ENCODE measurements at places on chromosomes 5 and 9.

DNA sequence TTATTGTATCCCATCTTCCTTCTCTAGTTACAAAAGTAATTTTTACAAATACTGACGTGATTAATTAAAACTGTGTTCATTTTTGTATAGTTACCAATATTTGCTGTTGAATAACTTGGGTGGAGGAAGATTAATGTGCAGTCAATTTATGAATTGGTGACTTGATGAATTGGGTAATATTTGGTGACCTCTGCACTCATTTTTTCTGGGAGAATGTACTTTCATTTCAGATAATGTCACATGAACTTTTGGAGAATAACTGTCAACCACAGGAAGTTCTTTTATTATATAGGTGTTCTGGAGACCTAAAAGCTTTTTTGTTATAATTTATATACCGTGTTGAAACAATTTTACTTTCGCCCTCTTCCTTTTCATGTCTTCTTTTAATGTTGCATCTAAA lies 26.4 kb upstream of the FKTN start:
- no peaks in the 10 kb centered on the region for H3K36me3 ChIP-seq
- no peak overlapping the region for H3K27ac ChIP-seq

DNA sequence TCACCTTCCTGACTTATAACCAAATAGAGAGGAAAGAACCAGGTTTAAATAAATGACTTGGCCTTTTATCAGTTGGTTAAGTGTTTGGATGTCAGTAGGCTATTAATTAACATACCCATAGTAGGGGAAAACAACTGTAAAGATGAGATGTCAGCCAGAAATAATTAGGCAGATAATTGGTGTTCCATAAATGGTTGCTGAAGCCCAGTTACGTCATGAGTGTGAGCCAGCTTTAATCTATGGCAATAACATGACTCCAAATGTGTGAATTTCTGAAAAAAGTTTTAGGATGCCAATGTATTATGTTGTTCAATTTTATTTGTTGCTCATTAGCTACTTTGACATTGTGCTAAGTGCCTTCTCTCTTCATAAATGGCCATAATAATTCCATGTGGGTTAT lies 180.5 kb downstream of the FBXL7 start:
- H3K27me3 ChIP-seq = no peaks in the 10 kb centered on the region
- no peak for DNase-seq
- H3K4me3 ChIP-seq = no peak overlapping the region
- H3K27ac ChIP-seq = no peak overlapping the region

DNA sequence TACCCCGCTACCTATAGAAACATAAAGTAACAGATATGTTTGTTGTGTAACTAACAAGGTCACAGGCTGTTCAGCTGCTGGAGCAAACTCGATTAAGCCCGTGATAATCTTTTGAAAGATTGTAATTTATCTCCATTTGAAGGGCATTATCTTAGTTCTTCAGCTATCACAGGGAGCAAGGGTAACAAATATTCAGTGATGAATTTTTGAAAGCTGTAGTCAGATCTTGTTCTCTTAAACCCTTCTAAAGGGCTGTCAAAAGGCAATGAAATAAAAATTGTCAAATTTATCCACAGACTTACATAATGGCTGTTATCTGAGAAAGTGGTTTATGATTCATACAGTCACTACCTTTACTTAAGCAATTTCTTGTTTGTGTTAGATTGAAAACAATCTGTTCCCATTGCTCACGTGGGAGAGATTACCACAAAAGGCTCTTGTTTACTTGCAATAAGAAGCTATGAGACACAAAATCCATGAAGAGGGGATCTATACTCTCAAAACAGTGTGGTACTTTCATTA lies 78.3 kb upstream of the ZNF608 start:
- H3K4me1 ChIP-seq = 0 out of 2 replicates have a peak, but pooled peaks cover 2% of the 10 kb centered on the region
- no peak overlapping the region for H3K4me3 ChIP-seq
- peak; percentile 85 for DNase-seq
- H3K36me3 ChIP-seq = no peaks in the 10 kb centered on the region

- H3K36me3 ChIP-seq = no peaks in the 10 kb centered on the region
- H3K27me3 ChIP-seq = no peaks in the 10 kb centered on the region
- no peak for DNase-seq
- H3K4me1 ChIP-seq = no peaks in the 10 kb centered on the region
- H3K27ac ChIP-seq = no peak overlapping the region
Measured at GRCh38 chr5:118314931-118315330, 673.4 kb downstream of the DTWD2 start.

GRCh38 chr5:463301-463700 lies 20.3 kb downstream of the EXOC3 start:
- no peaks in the 10 kb centered on the region for H3K27me3 ChIP-seq
- DNase-seq = no peak
- H3K4me1 ChIP-seq = peaks cover 2% of the 10 kb centered on the region
- no peak overlapping the region for H3K27ac ChIP-seq
- H3K4me3 ChIP-seq = no peak overlapping the region
- peaks cover 67% of the 10 kb centered on the region for H3K36me3 ChIP-seq

DNA sequence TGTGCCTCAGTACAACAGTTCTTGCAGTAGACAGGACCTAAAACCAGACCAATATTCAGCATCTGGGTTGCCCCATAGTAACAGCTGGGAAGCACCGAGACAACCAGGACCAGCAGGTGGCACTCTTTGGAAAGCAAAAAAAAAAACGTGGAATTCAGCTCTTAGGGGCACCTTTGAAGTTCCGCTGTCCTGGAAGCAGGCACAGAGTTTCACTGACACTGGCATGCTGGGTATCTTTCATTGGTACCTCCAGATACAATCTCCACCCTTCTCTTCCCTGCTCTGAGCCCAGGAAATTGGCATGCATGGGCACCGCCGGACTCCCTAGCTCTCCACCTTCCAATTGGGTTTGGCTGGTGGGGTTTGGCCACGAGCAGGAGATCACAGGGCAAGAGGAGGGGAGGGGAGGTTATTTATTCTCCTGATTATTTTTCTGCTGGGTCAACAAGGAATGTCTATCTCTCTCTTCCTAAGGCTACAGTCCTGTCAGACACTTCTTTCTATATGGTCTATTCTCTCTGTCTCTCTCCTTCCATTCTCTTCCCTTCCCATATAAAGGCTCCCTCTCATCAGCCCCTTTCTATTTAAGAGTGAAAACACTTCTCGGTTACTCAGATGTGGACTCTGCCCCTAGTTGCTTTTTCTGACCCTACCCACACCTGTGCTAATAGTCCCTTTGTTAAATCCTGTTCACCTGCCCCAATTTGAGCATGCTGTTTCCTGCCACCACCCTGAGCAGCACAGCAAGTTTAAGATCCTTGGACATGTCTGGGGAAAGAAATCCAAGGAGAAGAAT lies 1.9 kb upstream of the IDNK start:
- no peaks in the 10 kb centered on the region for H3K27me3 ChIP-seq
- H3K36me3 ChIP-seq = no peaks in the 10 kb centered on the region
- no peak overlapping the region for H3K4me3 ChIP-seq
- peak; percentile 52 for DNase-seq

GRCh38 chr5:62306323-62306895 lies 403 bp downstream of the KIF2A start:
- no peaks in the 10 kb centered on the region for H3K27me3 ChIP-seq
- no peaks in the 10 kb centered on the region for H3K36me3 ChIP-seq
- H3K27ac ChIP-seq = peak overlapping the region; percentile 91
- no peak for DNase-seq
- H3K4me3 ChIP-seq = peak overlapping the region; percentile 98

GRCh38 chr5:73327908-73328455 lies 120.6 kb downstream of the FOXD1 start:
- no peaks in the 10 kb centered on the region for H3K36me3 ChIP-seq
- H3K27ac ChIP-seq = no peak overlapping the region
- H3K27me3 ChIP-seq = no peaks in the 10 kb centered on the region

- DNase-seq = no peak
- H3K27ac ChIP-seq = no peak overlapping the region
- H3K27me3 ChIP-seq = 0 out of 2 replicates have a peak, but pooled peaks cover 2% of the 10 kb centered on the region
- H3K4me3 ChIP-seq = no peak overlapping the region
Measured at GRCh38 chr9:77156646-77157371, 20.5 kb upstream of the VPS13A start.

- no peak overlapping the region for H3K27ac ChIP-seq
- no peaks in the 10 kb centered on the region for H3K36me3 ChIP-seq
- peaks cover 2% of the 10 kb centered on the region for H3K27me3 ChIP-seq
- H3K4me1 ChIP-seq = no peaks in the 10 kb centered on the region
Measured at GRCh38 chr5:157247267-157247666, 18.7 kb upstream of the CYFIP2 start.

DNA sequence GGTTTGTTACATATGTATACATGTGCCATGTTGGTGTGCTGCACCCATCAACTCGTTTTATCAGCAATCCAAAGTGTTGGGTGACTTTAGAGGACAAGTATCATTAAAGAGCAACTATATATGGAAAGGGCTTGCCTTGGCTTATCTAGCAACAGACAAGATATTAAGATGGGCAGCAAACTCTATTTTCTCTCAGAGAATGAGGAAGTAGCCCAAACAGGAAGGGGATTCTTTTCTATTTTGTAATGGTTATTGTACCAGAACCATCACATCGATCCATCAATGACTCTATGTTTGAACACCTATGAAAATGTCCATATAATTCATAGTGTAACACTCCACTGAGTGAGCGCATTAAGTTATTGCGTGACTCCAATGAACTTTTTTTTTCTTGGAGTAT lies 260.1 kb upstream of the SLC24A2 start:
- no peak overlapping the region for H3K4me3 ChIP-seq
- no peak for DNase-seq
- no peaks in the 10 kb centered on the region for H3K36me3 ChIP-seq
- H3K27me3 ChIP-seq = peaks cover 5% of the 10 kb centered on the region
- no peak overlapping the region for H3K27ac ChIP-seq

DNA sequence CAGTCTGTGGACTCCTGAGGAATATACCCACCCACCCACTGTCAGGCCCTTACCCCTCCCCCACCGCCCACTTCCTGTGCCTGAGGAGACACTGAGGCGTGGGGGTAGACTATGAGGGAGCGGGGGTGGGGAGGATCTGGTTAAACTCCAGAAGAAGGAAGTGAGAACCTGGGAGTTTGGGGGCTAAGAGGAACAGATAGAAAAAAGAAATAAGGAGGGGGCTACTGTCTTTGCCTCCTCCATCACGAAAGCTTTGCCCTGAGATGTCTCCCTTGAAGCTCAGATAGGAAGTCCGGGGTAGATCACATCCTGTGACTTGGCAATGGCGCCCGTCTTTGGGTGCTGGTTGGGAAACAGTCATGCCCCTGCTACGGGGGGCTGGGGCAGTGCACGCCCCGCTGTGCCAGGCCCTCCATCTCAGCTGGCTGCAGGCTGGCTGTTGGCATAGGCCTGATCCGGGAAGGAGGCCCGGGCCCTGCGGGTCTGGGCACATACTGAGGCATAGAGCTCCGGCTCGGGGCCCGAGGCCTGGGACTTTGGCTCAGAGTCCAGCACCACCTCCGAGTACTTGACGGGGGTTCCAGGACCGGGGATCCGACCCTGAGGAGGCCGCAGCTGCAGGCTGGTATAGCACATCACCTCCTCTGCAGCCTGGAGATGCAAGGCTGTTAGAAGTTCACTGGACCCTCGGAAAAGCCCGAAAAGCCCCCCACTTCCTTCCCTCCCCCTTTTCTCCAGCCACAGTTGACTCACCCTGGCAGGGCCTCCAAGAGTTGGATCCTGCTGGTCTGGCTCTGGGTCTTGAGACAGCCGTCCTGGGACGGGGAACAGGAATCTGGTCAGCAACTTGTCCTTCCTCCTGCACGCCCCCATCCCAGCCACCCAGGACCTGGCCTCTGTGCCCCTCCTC lies 1.0 kb downstream of the SIT1 start:
- H3K36me3 ChIP-seq = no peaks in the 10 kb centered on the region
- no peak overlapping the region for H3K4me3 ChIP-seq
- peaks cover 14% of the 10 kb centered on the region for H3K4me1 ChIP-seq
- no peak for DNase-seq
- H3K27ac ChIP-seq = no peak overlapping the region

GRCh38 chr5:107340631-107341030 lies 330.1 kb downstream of the EFNA5 start:
- DNase-seq = no peak
- no peak overlapping the region for H3K27ac ChIP-seq
- no peaks in the 10 kb centered on the region for H3K36me3 ChIP-seq
- no peak overlapping the region for H3K4me3 ChIP-seq
- H3K4me1 ChIP-seq = no peaks in the 10 kb centered on the region

DNA sequence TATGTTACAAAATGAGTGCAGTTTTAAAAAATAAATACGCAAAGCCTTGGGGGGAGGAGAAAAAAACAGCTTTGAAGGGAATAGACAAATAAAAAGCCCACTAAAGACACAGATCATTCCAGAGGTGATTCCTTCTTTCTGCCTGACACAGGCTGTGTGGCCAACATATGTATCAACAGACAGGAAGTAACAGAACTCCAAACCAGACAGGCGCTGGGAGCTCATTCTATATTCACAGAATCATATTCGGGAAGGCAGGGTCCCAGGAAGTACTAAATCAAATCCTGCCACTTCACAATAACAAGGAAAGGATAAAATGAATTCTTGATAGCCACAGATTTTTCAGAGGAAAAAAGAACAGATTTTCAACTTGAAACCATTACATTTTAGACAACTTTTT lies 62.1 kb downstream of the SEMA5A start:
- peak overlapping the region; percentile 64 for H3K27ac ChIP-seq
- H3K4me1 ChIP-seq = peaks cover 12% of the 10 kb centered on the region
- DNase-seq = peak; percentile 48
- H3K36me3 ChIP-seq = no peaks in the 10 kb centered on the region
- peak overlapping the region; percentile 25 for H3K4me3 ChIP-seq
- no peaks in the 10 kb centered on the region for H3K27me3 ChIP-seq

DNA sequence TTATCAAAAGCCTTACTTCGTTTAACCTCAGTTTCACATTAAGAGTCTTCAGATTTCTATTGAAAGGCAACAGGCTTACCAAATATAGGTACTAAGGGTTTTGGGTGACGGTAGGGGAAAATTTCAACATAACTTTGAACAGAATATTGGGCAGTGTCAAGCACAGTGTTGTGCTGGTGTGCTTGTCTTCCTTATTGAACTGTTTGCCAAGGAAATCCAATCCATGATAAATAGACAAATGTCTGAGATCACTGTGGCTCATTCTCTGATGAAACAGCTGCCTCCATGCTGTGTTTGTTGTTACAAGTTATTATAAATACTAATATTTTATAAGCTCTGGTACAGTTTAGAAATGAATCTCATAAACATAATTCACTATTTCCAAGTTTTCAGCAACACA lies 730.1 kb downstream of the NR2F1-AS1 start:
- DNase-seq = peak; percentile 37
- no peaks in the 10 kb centered on the region for H3K36me3 ChIP-seq
- no peak overlapping the region for H3K27ac ChIP-seq
- no peak overlapping the region for H3K4me3 ChIP-seq
- H3K27me3 ChIP-seq = no peaks in the 10 kb centered on the region

GRCh38 chr5:163459462-163459818 lies 462 bp downstream of the NUDCD2 start:
- peak overlapping the region; percentile 89 for H3K27ac ChIP-seq
- peaks cover 3% of the 10 kb centered on the region for H3K36me3 ChIP-seq
- H3K4me3 ChIP-seq = peak overlapping the region; percentile 65
- H3K4me1 ChIP-seq = no peaks in the 10 kb centered on the region
- DNase-seq = peak; percentile 23
- no peaks in the 10 kb centered on the region for H3K27me3 ChIP-seq

DNA sequence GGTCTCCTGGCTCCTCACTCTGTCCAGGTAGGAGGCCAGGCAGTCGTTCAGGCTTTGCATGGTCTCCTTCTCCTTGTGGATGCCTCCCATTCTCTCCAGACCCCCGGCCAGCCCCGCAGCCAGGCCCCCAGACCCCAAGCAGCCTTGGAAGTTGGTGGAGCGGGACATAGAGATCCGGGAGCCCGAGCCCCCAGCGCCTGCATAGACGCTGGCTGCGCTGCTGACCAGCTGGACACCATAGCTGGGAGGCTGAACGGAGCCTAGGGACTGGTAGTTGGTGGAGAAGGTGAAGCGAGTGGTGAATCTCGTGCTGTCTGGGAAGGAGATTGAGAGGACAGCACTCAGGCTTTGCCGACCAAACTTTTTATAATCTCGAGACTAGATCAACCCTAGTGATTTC lies 35.9 kb downstream of the FOXI1 start:
- no peaks in the 10 kb centered on the region for H3K4me1 ChIP-seq
- H3K27ac ChIP-seq = no peak overlapping the region
- H3K27me3 ChIP-seq = no peaks in the 10 kb centered on the region

Measured in IMR-90 (cell line).